ENCODE measurements at places on chromosomes 2 and 18. TPM values are rescaled to one million over a fixed set of nuclear protein-coding genes. Genes with fewer than 3 reads are reported as not detected.

The ANKRD36B gene
- total RNA-seq = 110 TPM

The SERPINB10 gene
- total RNA-seq = 0.64 TPM

The LHCGR gene
- total RNA-seq = 0.26 TPM

- no peaks in the 10 kb centered on the region for H3K36me3 ChIP-seq
- no peaks in the 10 kb centered on the region for H3K4me1 ChIP-seq
- DNase-seq = no peak
- no peaks in the 10 kb centered on the region for H3K27me3 ChIP-seq
- no peak overlapping the region for H3K27ac ChIP-seq
These were observed 1335.3 kb upstream of the CDH2 start for GRCh38 chr18:29512203-29512602.

GRCh38 chr2:48135797-48136196 is 229.5 kb upstream of the FBXO11 start:
- no peaks in the 10 kb centered on the region for H3K4me1 ChIP-seq
- H3K4me3 ChIP-seq = no peak overlapping the region
- H3K27me3 ChIP-seq = no peaks in the 10 kb centered on the region
- no peak overlapping the region for H3K27ac ChIP-seq

GRCh38 chr2:105336786-105337121 is 586 bp upstream of the C2orf49 start:
- H3K27me3 ChIP-seq = no peaks in the 10 kb centered on the region
- peak overlapping the region; percentile 89 for H3K27ac ChIP-seq
- DNase-seq = no peak
- peaks cover 24% of the 10 kb centered on the region for H3K4me1 ChIP-seq

- peak overlapping the region; percentile 82 for H3K27ac ChIP-seq
These were observed 47.5 kb upstream of the ASB1 start for GRCh38 chr2:238379096-238379810.

DNA sequence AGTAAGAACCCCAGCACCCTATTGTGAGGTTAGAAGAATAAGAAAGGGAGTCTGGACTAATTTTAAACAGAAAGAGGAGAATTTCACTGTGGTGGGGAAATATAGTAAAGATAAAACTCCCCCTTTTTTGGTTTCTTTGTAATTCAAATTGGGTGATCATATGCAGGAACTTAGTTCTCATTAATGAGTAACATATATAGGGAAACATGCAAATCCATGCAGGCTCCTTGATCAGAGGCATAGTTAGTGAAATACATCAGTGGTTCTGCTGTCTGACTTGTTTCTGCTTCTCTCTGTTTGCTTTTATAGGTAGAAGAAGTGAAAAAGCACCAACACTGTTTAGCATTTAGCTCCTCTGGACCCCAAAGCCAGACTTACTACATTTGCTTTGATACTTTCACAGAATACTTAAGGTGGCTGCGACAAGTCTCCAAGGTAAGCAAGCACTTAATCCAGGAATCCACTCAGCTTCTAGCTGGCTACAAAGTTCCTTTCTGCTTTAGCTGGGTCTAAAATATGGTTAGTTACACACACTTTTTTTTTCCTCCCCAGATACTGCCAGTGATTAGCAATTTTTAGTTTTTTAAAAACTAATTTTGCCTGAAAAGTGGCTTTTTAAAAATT is 123.2 kb downstream of the PHLPP1 start:
- DNase-seq = no peak
- H3K4me3 ChIP-seq = no peak overlapping the region
- H3K4me1 ChIP-seq = no peaks in the 10 kb centered on the region
- H3K27me3 ChIP-seq = no peaks in the 10 kb centered on the region
- H3K27ac ChIP-seq = no peak overlapping the region

- peak overlapping the region; percentile 71 for H3K4me3 ChIP-seq
- peak overlapping the region; percentile 97 for H3K27ac ChIP-seq
- H3K27me3 ChIP-seq = no peaks in the 10 kb centered on the region
- peaks cover 4% of the 10 kb centered on the region for H3K36me3 ChIP-seq
- no peak for DNase-seq
These were observed 1.2 kb downstream of the ABHD3 start for GRCh38 chr18:21703241-21703820.

DNA sequence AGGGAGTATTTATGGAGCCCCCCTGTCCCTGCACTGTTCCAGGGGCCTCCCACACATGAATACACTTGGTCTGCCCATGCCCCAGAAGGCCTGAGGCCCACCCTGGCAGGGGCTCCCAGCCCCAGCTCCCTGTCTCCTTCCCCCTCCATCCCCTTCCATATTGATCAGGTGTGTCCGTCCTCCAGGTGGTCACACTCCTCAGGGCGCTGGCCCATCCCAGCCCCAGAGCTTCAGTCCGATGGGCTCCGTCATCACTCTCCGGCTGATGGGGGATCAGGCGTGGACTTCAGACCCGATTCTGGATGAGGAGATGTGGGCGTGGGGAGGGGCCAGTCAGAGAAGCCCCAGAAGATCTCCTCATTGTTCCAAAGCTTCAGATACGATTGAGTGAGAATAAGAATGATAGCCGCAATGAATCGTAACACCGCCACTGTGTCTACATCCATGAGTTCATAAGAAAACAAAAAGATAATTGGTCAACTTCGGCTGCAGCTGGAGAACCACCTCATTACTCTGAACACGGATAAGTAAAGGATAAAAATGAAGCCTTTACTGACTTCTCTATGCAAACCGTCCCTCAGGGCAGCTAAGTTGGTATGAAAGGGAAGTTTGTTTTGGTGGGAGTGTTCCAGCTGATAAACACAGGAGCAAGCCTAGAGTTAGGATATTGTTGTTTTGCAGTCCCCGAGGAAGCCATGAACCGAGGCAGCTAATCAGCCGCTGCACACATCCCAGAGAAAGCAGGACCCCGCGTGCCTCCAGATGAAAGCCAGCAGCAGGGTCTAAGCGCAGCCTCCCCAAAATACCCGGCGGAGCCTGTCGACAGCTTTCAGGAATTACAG is 279.5 kb downstream of the NDUFA10 start:
- H3K4me3 ChIP-seq = no peak overlapping the region
- H3K36me3 ChIP-seq = no peaks in the 10 kb centered on the region
- H3K27me3 ChIP-seq = peaks cover 2% of the 10 kb centered on the region
- H3K27ac ChIP-seq = no peak overlapping the region

All from lung (tissue), 17 donors.